ENCODE measurements at places on chromosomes 5 and 9.

GRCh38 chr9:93059011-93059714 lies 662 bp downstream of the SUSD3 start:
- DNase-seq: no peak

GRCh38 chr5:99807346-99807745 lies 727.8 kb upstream of the FAM174A start:
- DNase-seq: no peak

GRCh38 chr9:130240410-130241197 lies 25.0 kb upstream of the HMCN2 start:
- DNase-seq: no peak

- no peak for DNase-seq
These were observed 1.7 kb downstream of the TLE4 start for GRCh38 chr9:79573412-79573923.

GRCh38 chr5:59487772-59488729 lies 405.5 kb downstream of the PDE4D start:
- no peak for DNase-seq

- DNase-seq: no peak
These were observed 48.0 kb downstream of the PTCH1 start for GRCh38 chr9:95468791-95469190.

DNA sequence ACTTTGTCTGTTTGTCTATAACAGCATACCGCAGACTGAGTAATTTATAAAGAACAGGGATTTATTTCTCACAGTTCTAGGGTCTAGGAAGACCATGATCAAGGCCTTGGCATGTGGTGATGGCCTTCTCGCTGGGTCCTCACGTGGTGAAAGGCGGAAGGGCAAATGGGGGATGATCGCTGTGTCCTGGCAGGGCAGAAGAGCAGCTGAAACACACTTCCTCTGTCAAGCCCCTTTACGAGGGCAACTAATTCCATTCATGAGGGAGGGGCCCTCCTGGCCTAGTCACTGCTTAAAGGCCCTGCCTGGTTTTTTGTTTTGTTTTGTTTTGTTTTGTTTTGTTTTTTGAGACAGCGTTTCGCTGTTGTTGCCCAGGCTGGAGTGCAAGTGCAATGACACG lies 41.9 kb upstream of the UBTD2 start:
- no peak for DNase-seq

DNA sequence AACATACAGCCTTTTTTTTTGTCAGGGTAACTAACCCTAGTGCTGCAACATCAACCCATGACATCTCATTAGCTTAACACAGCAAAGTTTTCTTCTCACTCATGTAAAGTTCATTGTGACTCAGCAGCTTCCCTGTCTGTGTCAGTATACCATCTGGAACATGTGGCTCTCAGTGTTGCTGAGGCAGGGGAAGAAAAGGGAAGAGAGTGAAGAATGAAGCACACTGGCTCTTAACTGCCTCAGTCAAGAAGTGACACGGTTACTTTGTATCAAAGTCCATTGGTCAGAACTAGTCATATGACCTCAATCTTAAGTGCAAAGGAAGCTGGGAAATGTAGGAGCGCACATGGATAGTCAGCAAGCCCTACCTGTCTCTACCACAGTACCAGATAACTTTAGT lies 185.0 kb upstream of the ELL2 start:
- DNase-seq: no peak

DNA sequence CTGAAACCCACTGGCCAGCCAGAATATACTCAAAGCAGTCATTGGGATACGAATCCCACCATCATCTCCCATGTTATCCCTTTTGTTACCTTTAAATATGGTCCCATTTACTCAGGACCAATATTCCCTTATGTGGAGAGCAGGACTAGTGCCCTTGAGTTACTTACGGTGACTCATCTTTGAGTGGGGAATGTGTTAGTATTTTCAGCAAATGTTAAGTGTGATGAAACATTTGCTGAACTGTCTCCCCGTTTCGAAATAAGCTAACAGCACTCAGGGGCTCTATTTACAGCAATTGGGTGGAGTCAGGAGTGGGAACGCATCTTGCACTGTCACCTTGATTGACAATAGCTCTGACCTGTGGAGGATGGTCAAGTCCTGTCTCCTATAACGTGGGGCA lies 67.4 kb downstream of the CTSL start:
- no peak for DNase-seq

DNA sequence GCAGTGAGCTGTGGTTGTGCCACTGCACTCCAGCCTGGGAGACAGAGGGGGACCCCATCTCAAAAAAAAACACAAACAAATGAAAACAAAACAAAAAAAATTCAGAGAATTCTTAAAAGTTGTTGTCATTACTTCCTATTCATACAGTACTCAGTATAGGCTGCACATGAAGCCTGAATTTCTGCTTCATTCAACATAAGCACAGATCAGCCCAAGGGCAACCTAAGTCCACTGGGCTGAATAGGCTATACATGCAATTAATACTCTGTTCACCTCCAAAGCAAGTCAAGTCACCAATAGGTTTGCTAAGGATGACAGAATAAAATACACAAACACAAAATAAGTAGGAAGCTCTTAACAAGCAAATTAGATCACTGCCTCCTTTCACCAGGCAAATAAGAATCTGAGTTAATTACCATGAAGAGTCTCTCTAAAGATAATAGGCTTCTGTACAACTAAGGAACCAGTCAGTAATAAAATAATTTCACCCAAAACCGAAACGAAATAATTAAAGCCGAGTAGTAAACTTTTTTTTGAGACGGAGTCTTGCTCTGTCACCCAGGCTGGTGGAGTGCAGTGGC lies 18.7 kb downstream of the UBTD2 start:
- no peak for DNase-seq

- DNase-seq: no peak
These were observed 115.6 kb upstream of the ADAMTSL1 start for GRCh38 chr9:18358325-18358724.

GRCh38 chr9:31597977-31598376 lies 786.5 kb upstream of the ACO1 start:
- DNase-seq: no peak

GRCh38 chr5:79837761-79838551 lies 148.3 kb downstream of the CMYA5 start:
- no peak for DNase-seq

DNA sequence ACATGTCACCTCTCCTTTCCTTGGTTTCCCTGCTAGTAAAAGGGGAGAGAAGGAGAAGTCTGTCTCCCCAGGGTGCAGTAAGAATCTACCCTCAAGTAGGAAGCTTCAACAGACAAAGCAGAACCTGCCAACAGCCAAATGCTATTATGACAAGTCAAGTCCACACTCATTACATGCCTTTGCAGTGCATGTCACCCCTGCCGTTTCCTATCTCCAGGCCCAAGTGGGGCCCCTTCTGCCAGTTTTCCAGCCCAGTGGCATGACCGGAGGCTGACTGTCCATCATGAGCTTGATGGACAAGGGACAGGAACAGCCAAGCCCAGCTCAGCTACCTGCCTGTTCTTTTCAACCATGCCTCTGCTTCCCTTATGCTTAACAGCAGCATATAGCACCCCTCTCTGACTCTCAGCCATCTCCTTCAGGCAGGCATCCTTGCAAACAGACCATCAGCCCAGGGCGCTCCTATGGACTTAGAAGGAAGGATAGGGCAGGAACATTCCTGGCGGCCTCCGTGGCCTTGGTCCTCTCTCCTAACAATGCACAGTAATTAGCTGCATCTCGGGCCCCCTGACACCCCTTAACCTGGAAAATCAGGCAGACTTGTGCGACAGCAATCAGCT lies 107.2 kb upstream of the RAD23B start:
- no peak for DNase-seq

DNA sequence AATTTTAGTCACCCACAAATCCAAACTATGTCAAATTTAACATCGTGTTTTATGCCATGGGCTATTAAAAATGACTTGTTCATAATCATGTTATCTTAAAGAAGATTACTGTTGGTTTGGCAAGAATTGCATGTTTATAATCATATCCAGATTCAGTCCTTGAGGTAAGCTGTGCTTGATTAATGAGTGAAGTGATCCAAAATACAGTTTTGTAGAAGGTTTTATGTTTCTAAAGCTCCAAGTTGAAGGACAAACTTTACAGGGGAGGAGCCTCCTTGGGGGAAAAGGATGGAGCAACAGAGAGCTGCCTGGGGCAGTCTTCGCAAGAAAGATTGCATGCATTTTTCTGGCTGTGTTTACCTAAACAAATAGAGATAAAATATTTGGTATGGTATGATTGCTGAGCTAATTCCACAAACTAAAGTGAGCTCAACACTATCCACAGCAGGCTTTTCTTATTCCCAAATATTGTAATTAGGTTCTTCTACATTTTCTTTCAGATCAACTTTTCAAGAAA lies 189.5 kb upstream of the TYRP1 start:
- DNase-seq: no peak
